ENCODE measurements at places on chromosomes 13 and 19.

DNA sequence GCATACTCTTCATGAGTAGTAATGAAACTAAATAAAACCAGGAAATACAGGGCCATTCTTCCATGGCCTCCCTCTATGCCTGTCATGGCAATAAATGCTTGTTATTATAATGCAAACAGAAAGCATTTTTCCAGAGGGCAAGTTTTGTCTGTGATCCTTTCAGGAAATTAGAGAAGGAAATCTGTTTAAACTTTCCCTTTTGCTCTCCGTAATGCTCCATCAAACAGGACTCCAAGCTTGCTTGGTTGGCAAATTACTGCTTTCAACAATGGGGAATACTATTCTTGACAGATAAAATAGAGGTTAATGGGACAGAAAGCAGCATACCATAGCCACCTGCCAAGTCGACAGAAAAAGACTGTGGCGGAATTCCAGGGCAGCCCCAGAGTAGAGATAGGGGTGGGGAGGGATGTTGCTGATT, 252.5 kb downstream of the LHFPL6 start:
- no peak for DNase-seq

DNA sequence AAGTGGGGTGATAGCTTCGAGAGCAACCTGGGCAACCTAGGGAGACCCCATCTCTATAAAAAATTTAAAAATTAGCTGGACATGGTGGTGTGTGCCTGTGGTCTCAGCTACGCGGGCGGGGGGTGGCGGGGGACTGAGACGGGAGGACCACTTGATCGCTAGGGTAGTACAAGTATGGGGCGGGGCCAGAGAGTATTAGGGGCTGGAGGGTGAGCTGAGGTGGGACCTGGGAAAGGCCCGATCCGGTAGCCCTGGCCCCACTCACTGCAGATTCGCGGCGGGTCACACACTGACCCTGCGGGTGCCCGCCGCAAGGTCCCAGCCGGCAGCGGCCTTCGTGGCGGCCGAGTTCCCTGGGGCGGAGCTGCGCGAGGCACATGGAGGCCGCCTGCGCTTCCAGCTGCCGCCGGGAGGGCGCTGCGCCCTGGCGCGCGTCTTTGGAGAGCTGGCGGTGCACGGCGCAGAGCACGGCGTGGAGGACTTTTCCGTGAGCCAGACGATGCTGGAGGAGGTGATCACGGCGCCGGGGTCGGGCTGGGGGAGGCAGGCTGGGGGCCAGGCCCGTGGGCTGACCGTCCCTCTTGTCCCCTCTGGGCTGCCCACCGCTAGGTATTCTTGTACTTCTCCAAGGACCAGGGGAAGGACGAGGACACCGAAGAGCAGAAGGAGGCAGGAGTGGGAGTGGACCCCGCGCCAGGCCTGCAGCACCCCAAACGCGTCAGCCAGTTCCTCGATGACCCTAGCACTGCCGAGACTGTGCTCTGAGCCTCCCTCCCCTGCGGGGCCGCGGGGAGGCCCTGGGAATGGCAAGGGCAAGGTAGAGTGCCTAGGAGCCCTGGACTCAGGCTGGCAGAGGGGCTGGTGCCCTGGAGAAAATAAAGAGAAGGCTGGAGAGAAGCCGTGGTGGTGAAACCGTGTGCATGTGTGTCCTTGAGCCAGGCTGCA, 2.0 kb upstream of the ARHGAP45 start:
- peak; percentile 77 for DNase-seq

DNA sequence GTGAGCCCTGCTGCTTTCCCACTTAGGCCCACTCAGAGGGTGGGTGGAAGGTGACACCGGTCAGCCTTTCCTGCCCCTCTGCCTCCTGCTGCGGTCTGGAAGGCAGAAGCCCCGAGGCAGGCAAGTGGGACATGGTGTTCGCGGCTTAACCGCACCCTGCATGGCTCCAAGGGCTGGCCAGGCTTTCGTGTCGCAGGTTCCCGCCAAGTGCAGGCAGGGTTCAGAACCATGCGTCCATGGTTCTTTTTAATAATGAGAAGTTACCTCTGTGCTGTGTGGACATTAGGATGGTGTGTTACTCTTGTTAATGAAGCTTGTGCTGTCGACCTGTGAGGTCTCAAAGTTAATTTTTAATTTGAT, 986 bp downstream of the DGKH start:
- DNase-seq, result no peak

- DNase-seq, result no peak
These were observed 61.1 kb upstream of the GPR12 start for GRCh38 chr13:26821672-26822071.

- DNase-seq, result no peak
These were observed 1527.1 kb upstream of the PRR20A start for GRCh38 chr13:55613429-55614187.

- DNase-seq, result peak; percentile 98
These were observed at the start of gene DNAJC3 for GRCh38 chr13:95676762-95677563. Gene DNAJC3 (plus strand): TSS chr13:95677139. CDS start chr13:95677256, 117 bp downstream.

DNA sequence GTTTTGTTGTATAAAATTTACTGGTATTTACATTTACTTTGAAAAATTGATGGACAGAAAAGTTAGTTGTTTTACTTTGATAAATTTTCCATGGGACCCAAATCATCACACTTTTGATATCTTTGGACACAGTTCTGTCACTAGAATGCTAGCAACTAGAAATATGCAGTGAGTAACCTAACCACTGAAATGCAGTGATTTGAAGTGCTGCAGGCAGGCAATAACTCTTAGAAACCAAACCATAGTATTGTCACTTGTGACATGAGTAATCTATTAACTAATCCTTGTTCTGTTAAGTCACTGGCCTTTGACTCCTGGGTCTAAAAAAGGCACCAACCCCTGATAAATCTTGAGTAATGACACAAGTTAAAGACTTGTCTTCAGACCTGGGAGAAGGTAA, 620.0 kb upstream of the ATXN8OS start:
- no peak for DNase-seq

DNA sequence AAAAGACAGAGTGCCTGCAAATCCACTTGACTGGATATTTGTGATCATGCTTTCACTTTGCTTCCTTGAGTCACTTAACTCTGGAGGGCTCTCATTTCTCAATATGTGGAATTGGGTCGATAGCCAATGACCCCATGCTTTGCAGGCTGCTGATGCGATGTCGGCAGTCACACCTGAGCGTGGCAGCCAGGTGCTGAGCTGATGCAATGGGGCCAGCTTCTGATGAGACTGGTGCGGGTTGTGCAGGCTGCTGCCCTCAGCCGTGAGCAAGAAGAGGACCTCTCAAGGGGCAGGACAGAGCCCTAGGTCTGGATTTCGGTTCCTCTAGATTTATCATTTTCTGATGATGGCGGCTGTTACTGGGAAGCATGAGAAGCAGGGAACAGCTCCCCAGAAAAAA, 334.1 kb downstream of the TEX29 start:
- DNase-seq, result no peak

- DNase-seq, result no peak
These were observed 135.7 kb downstream of the DIAPH3 start for GRCh38 chr13:60028021-60028420.

GRCh38 chr13:98411617-98412265, 165.2 kb downstream of the STK24 start:
- no peak for DNase-seq

- no peak for DNase-seq
These were observed 22.4 kb upstream of the MATK start for GRCh38 chr19:3808420-3809143.

- DNase-seq, result no peak
These were observed at the start of gene EFNA2 for GRCh38 chr19:1285737-1286360. Gene EFNA2 (plus strand): TSS chr19:1285873. CDS start chr19:1286169, 296 bp downstream.

GRCh38 chr19:15136234-15136954, 29.2 kb downstream of the SYDE1 start:
- DNase-seq, result no peak

- peak; percentile 39 for DNase-seq
These were observed at the start of gene NOVA2 for GRCh38 chr19:45973553-45974338. Gene NOVA2 (minus strand): TSS chr19:45973865. CDS start chr19:45973351, 514 bp downstream.

DNA sequence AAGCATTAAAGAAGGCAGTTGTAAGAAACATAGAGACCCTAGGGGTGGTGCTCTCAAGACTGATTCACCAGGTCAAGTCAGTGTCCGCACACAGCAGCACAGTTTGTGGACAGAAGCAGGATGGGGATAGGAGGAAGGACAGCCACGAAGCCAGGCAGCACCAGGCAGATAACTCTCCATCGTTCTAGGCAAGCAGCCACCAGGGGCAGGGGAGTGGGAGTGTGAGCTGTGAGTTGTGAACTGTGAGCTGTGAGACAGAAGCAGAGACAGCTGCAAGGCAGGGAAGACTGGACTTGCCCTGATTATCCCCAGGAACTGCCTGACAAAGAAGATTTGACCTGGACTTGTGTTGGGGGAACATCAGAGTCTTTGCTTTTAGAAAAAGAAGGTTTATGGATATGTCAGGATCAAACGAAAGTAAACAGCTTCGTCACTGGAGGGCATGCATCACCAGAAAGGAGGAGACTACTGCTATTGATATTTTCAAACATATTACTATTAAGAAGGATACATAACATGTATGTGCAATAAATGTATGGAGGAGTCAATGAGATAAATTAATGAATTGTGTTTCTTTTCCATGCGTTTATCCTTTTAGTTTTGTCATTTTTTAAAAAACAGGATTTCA, 286.1 kb downstream of the IRS2 start:
- no peak for DNase-seq

DNA sequence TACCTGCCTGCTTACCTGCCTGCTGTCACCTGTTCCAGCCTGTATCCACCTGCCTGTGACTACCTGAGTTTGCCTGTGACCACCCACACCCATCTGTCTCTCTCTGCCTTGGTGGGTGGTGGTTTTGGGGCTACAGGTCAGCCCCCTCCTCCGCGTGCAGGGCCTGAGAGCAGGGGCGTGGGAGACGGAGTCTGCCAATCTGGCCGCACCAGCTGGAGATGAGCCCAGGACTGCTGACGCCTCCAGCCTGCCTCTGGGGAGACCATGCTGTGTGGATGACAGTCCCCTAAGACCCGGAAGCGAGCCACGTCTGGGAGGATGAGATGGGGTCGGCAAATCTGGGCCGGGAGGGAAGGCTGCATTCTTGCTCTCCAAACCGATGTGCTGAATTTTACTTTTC, 15.9 kb upstream of the KCTD15 start:
- DNase-seq, result no peak

- no peak for DNase-seq
These were observed 6.5 kb upstream of the RSPH6A start for GRCh38 chr19:45821570-45821969.

DNA sequence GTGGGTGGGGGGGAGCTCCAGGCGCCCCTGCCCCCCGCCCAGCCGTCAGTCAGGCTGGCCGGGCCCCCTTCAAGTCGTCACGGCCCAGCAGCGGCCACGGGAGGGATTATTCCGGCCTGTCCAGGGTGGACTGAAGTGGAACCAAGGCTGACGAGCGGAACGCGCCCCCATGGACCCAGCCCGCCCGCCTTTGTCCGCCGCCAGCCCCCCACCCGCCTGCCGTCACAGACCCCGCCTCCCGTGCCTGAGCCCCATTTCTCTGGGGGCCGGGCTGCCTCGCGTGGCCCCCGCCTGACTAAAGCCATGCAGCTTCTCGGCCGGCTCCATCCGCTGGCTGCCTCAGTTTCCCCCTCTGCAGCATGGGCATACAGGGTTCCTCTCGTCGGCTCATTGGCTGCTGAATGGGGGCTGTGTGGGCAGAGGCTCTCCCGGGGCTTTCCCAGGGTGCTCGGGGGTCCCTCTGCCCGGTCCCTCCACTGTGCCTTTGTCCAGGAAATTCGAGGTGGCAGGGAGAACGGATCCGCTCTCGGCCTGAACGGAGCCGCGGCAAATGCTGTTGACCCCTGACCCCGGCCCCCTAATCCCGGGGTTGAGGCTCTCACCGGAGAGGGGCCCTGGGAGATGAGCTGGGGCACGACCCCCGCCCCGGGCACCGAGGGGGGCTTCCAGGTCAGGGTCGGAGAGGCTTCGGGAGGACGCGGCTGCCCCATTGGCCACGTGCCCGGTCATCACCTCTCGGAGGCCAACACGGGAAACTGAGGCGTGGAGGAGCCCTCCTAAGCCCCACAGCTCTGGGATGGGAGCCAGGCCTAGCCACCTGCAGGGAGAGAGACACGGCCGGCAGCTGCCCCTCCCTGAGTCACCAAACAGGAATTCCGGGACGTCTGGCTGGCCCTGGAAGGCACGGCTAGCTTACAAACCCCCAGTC, 27.4 kb downstream of the EFNA2 start:
- DNase-seq, result no peak

GRCh38 chr13:32107474-32107873, 75.9 kb downstream of the FRY start:
- no peak for DNase-seq

GRCh38 chr13:36102721-36103120, 28.5 kb downstream of the DCLK1 start:
- no peak for DNase-seq

GRCh38 chr13:85347251-85347650, 452.0 kb downstream of the SLITRK6 start:
- DNase-seq, result no peak

Data from stimulated activated CD4-positive, alpha-beta T cell treated with anti-CD3 and anti-CD28 coated beads, Interleukin-2, amount 100 ng/mL, for 24 hours (primary cell).